ENCODE measurements at places on chromosomes 1 and 21.

DNA sequence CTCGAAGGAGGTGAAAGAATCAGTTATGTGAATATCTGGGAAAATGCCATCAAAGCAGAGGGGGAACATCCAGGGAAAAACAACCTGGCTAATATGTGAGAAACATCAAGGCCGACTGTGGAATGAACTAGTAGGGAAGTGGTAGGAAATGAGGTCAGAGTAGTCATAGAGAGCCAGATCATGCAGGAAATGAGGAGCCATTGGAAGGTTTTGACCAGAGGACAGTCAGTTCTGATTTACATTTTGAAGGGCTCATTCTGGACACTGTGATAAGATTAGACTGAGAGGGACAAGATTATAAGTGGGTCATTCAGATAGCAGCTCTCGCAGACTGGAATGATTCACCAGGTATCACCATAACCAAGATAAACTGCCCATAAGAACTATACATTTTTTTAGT lies 63.7 kb downstream of the SYT14 start:
- no peak for DNase-seq

GRCh38 chr1:116826818-116827606 lies 72.8 kb downstream of the CD2 start:
- no peak for DNase-seq

DNA sequence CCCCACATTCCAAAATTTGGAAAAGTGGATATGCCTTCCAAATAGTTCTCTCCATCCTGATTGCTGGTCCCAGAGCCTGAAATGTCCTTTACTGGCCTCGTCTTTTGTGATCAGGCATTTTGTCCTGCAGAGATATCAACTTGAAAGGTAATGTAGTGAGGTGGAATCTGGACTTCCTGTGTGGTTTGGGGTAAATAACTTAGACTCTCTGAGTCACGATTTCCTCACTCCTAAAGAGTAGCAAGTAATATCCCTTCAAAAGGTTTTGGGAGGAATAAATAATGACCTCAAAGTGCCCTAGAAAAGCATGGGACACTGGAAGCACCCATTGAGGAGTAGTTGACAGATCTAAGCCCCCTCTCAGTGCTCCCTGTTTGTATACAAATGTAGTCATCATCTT lies 426.6 kb downstream of the OMA1 start:
- DNase-seq = no peak

DNA sequence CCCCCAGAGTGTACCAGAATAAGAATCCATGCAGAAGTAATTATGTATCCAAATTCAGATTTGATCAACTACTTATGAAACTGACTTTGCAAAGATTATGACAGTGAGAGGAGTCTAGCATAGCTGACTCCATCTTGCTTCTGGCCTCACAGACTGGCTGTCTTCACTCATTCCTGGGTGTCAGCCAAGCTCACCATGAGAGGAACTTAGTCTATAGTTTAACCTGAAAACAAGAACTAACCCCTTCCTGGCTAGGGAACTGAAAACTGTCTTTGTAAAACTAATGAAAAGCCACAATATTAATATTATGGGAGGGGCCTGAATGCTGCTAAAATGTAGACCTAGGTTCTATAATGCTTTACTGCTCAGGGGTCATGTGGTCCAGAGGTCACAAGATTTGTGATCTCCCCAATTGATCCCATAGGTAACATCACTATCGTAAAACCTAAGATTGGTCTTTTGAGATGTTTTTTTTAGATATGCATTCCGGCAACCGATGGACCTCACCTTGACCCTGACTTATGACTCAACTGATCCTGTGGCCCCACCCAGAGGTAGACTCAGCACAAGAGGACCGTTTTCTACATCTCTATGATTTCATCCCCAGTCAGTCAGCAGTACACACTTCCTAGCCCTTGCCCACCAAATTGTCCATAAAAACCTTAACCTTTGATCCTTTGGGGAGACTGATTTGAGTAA lies 55.2 kb downstream of the ATP1B1 start:
- DNase-seq = no peak

- DNase-seq = no peak
Measured at GRCh38 chr1:211789641-211790464, 40.7 kb downstream of the LPGAT1 start.

DNA sequence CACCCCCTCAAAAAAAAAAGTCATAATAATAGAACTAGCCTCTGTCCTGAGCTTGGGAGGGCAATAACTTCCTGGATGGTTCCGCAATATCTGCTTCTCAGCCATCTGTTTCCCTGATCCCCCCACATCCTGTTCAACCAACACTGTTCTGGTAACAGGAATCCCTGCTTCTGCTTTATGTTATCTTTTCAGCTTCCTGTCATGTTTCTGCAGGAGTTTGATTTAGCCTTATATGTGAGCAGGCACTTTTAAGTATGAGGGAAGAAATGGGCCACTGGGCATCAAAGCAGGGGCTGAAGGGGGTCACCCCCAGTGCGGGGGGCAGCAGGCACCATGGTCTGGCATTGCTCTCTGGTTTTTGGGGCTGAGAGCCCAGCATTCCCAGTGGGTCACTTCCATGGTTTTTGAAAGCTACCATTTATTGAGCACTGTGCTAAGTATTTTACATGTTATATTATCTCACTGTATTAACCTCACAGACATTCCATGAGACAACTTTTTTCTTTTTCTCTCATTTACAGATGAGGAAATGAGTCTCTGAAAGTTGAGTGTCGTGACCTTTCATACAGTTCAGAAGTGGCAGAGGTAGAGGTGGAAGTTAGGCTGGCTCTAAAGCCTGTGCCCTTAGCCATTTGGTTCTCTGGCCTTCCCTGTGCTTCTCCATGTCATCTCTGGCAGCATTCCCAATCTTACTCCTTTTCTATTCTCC lies 61.9 kb downstream of the DNTTIP2 start:
- DNase-seq = no peak

- DNase-seq = no peak
Measured at GRCh38 chr1:169928438-169929209, 34.9 kb upstream of the SCYL3 start.

- no peak for DNase-seq
Measured at GRCh38 chr1:184518736-184519357, 132.0 kb downstream of the C1orf21 start.

DNA sequence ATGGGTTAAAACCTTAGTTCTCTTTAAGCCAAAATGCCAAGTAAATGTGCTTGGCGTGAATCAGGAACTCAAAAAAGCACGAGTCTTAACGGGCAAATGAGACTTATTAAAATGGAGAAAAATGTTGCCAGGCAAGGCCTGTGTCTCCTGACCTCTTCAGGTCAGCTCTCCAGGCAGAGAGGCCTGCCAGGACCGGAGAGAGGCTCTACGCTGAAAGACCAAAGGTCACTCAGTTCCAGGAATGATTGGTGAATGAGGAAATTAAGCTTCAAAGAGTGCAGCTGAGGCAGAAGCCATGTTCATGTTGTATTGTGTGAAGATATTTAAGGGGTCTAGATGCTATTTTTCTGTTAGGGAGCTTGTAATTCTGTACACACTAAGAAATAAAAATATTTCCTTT lies 66.6 kb downstream of the SPAG17 start:
- no peak for DNase-seq

GRCh38 chr1:72018562-72018961 lies 263.8 kb downstream of the NEGR1 start:
- DNase-seq = no peak

DNA sequence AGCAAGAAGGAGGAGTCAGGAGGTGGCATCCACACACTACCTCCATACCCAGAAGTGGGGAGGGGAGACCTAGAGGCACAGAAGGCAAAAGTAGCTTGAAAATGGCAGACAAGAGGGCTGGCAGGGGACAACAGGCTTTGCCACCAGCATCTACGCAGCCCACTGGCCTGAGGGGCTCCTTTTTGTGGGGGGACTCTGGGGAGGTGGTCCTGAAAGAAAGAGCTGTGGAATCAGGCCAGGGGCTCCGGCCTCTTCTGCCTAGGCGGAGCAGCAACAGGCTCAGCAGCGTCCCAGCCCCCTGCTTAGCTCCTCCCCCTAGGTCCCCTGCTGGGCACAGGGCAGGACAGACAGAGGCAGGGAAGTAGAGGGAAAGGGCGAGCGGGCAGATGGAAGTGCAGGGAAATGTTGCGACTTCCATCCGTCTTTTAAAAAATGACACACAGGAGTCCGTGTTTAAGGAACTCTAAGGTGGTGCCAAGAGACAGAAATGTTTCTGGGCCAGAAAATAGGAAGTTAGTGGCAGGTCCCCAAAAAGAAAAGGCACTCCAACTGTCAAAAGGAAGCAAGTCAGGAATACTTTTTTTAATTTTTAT lies 10.0 kb upstream of the LEFTY2 start:
- no peak for DNase-seq

DNA sequence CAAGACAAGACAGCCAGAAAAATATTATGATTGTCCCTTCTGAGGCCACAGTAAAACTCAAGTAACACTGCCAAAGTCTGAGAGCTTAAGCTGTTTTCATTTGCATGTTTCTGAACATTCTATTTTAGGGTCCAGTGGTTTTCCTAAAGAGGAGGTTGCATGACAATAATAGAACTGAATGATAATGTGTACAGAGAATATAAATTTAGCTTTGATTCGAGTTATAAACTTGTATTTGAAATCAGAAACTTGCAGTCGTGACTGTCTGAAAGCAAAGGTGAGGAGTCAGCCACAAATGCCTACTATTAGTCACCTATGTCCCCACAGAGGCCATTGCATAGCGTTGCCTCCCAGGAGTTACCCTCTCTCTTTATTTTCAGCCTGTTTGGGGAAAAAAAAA lies 363.1 kb upstream of the ADGRL2 start:
- no peak for DNase-seq

GRCh38 chr1:155882235-155882634 lies 22.9 kb downstream of the SYT11 start:
- no peak for DNase-seq

DNA sequence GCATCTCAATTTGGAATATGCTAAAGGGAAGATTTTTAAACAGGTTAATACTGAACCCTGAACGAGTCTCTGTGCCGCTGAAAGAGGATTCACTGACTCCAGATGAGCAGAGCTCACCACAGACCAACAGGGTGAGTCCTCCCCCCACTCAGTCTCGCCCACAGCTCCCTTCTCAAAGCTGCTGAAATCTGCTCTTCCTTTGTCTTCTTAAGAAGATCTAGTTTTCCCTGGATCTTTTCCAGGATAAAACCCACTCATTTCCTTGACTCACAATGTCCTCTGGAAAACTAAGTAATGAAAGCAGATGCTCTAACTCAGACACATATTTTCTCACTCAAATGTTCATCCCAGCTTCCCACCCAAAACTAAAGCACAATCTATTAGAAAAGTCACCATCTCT lies 447.0 kb upstream of the PKN2 start:
- DNase-seq = no peak

DNA sequence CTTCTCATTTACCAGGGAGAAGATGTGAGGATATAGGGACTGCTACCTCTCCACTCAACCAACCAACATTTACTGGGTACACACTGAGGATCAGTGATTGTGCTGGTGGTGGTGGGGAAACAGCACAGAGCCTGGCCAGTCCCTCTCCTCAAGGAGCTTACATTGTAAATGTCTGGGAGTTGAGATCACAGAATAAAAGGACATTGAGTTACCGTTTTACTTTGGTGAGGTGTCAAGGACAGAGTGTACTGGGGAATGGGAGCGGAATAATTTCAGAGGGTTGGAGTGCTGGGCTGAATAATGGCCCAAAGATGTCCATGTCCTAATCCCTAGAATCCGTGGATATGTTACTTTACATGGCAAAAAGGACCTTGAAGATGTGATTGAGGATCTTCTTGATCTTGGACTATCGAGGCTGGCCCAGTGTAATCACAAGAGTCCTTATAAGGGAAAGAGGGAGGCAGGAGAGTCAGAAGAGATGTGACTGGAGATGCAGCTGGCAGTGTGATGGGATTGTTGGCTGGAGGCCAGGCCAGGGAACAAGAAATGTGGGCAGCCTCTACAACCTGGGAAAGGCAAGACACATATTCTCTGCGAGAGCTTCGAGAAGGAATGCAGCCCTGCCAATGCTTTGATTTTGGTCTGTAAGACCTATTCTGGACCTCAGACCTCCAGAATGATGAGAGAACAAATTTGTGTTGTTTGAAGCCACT lies 26.6 kb upstream of the RWDD3 start:
- no peak for DNase-seq

- DNase-seq = no peak
Measured at GRCh38 chr1:193313354-193314140, 127.1 kb upstream of the B3GALT2 start.

GRCh38 chr1:106698660-106699059 lies 357.8 kb upstream of the PRMT6 start:
- DNase-seq = no peak

GRCh38 chr1:97063532-97063931 lies 341.9 kb downstream of the PTBP2 start:
- no peak for DNase-seq

DNA sequence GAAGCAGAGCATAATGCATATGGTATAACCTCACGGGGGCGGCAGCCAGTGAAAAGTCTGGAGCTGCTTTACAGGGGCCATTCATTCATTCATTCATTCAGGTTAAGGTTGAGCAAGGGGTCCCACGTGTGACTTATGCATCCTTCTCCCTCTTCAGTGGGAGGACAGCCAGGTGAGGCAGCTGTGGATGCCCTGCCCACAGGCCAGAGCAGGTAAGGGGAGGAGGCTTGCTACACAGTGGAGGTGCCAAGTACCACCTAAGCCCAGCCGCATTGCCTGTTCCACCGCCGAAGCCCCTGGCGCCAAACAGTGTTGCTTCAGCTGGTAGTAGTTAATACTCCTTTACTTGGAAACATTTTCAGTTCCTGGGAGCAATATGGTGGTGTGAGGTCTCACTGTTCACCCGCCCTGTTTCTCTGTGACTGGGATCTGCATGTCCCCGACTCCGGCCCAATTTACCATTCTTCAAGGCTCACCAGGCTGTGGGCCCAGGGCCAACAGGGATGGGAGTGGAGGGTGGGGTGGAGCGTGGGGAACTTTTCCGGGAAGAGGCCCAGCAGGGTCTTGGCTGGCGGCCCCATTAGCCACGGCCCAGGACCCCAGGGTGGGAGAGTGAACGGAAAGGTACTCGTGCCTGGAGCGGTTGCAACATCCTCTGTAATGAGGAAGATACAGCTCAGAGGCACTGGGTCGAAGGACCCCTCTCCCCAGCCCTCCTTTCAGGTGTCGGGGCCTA lies 722 bp upstream of the PODN start:
- DNase-seq = no peak

- DNase-seq = no peak
Measured at GRCh38 chr1:24643363-24644099, 429 bp downstream of the SRRM1 start.

GRCh38 chr1:240667351-240667750 lies 55.4 kb upstream of the GREM2 start:
- no peak for DNase-seq

GRCh38 chr1:67747671-67748546 lies 62.9 kb downstream of the GADD45A start:
- no peak for DNase-seq
